ENCODE measurements at places on chromosomes 13 and 19.

DNA sequence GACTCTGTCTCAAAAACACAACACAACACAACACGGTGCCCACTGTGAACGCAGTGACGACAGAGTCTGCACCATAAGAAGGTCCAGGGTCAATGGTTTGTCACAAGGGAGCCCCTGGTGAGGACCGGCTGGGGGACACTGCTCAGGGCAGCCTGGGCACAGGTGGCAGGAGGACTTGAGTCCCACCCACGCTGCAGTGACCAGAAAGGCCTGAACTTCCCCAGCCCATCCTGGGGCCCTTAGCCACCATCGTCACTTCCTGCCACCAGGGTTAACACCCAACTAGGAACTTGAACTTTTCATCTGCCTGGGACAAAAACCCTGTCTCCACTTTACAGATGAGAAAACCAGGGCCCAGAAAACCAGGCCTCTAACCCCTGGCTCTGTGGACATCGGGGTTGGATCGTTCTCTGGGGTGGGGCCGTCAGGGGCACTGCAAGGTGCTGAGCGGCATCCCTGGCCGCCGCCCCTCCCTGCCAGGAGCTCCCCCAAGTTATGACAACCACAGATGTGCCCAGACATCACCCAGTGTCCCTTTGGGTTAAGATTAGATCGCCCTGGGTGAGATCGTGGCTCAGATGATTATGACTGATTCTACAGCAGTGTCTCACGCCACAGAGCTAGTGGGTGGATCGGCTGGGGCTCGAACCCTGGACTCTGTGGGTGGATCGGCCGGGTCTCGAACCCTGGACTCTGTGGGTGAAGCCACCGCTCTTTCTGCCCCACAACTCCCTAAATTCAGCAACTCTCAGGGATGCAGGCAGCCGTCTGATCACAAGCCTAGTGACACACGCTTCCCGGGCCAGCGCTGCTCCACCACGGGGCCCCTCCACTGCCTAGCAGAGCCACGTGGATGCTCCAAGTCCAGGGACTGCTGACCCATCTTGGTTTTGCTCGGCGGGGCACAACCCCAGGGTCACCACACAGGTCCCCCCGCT, 14.0 kb downstream of the MOB3A start:
- DNase-seq = no peak

DNA sequence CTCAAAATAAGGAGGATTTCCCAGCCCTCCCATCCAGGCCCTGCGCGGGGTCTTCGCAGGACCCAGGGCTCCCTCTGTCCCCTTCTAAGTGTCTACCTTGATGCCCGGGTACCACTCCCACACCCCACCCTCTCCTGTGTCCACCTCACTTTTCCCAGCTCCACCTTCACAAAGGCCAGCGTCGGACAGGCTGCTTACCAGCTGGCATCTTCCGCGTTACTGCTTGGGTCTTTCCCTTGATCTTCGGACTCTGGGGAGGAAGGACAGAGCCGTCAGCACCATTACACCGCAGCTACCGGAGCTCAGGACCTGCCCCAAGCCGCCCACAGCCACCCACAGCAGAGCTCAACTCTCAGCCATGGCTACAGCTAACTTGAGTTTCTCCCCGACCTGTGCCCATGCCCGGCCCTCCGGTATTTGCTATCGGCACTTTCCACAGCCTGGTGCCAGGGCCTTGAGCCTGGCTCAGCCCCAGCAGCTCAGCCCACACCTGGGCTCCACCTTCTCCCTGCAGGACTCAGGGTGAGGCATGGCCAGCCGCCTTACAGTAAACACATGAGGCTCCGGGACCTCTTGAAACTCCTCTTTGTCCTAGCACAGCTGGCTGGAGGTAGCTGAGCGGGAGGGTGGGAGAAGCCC, 3.8 kb downstream of the C13orf46 start:
- DNase-seq = no peak

GRCh38 chr13:86633346-86633745, 834.1 kb upstream of the SLITRK6 start:
- DNase-seq = no peak

- no peak for DNase-seq
Observed at GRCh38 chr13:32266130-32266529, 49.0 kb downstream of the ZAR1L start.

DNA sequence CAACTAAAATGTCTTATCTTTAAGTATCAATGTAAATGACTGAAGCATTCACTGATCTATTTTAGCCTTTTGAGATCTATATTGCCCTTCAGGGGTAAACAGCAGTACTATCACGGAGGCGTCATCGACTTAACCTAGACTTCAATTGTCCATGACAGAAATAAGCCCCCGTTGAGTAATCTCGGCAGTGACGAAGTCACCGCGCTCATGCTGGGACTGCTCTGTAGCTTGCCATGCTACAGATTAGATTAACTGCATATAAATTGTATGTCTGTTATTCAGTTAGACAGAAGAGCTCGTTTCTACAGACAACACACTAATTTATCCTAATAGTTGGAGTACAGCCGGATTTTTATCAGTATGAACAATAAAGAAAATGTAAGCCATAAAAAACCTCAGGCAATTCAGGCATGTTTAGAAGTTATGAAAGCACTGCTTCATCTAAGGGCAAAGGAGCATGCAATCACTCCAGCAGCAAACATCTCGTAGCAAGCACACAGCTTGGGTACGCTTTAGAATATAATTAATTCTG, 56.6 kb downstream of the TUBGCP3 start:
- DNase-seq = no peak

DNA sequence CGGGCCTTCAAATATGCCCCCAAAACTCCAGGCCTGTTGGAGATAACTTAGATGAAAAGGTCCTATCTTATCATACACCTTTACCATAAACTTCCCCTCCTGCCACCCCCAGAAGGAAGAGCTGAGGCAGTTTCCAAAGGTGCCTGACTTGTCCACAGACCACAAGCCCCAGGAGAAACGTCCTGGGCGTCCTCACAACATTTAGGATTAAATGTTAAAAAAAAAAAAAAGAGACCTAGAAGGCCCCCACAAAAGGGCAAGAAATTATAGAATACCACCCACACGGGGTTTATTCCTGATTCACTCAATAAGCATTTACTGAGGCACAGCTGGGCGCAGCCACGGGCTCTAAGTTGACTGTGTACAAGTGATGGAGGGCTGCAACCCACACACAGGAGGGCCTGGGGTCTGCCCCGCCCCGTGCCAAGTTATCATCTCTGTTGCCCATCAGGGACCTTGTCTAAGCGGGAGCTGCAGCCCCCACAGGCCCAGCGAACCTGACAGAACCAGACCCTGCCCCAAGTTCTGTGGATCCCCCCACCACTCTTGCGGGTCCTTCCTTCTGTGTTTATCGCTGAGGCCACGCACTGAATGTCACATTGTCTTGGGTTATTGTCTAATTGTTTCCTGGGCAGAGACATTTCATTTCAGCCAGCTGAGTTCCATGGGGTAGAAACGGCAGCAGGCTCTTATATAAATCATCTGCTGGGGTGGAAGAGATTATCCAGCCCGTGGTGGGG, 83.0 kb upstream of the TM9SF2 start:
- no peak for DNase-seq

- peak; percentile 28 for DNase-seq
Observed at GRCh38 chr13:50410921-50411746, 395.9 kb downstream of the KCNRG start.

- no peak for DNase-seq
Observed at GRCh38 chr13:102597029-102597961, 509 bp downstream of the TPP2 start.

DNA sequence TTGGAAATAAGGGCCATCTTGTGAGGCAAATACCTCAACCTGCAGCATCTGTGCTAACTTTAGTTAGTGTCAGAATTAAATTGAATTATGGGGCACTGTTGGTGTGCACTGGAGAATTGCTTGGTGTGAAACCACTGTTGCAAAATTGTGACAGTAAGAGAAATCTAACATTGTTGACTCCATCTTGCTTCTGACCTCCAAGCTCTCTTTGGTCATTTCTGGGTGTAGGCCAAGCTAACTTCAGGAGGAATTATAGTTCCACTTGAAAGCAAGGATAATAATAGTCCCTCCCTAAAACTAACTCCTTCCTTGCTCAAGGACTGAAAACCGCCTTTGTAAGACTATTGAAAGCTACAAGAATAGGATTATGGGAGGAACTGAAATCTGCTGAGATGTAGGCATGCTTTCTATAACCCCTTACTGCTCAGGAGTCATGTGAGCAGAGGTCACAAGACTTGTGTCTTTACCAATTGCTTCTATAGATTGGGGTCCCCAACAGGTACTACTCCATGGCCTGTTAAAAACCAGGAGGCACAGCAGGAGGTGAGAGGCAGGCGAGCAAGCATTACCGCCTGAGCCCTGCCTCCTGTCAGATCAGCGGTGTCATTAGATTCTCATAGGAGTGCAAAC, 24.9 kb upstream of the GAS6 start:
- no peak for DNase-seq

DNA sequence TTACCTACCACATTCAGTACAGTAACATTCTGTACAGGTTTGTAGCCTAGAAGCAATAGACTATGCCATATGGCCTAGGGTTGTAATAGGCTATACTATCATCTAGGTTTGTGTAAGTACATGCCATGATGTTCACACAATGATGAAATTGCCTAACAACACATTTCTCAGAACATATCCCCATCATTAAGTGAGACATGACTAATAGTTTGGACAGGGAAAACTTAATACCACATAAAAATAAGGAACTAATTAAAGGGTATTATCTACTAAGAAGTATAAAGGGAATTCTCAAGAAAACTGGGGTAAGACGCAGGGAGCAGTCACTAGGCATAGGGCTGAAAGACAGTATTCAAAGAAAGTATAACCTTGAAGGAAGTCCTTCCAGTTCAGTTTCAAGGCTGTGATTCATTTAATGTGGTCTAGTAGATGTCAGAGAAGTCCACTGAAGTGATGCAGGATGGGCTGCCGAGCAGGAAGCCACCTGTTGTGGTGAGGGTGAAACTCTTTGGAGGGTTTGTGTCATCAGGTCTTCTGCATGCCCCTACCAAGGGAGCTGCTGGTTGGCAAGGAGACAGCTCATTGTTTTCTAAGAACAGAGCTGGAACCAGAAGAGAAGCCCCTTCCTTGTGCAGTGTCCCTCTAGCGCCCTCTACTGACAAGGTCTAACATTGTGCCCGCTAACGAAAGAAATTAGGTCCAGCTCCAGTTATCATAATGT, 122.9 kb downstream of the OLFM4 start:
- peak; percentile 51 for DNase-seq

DNA sequence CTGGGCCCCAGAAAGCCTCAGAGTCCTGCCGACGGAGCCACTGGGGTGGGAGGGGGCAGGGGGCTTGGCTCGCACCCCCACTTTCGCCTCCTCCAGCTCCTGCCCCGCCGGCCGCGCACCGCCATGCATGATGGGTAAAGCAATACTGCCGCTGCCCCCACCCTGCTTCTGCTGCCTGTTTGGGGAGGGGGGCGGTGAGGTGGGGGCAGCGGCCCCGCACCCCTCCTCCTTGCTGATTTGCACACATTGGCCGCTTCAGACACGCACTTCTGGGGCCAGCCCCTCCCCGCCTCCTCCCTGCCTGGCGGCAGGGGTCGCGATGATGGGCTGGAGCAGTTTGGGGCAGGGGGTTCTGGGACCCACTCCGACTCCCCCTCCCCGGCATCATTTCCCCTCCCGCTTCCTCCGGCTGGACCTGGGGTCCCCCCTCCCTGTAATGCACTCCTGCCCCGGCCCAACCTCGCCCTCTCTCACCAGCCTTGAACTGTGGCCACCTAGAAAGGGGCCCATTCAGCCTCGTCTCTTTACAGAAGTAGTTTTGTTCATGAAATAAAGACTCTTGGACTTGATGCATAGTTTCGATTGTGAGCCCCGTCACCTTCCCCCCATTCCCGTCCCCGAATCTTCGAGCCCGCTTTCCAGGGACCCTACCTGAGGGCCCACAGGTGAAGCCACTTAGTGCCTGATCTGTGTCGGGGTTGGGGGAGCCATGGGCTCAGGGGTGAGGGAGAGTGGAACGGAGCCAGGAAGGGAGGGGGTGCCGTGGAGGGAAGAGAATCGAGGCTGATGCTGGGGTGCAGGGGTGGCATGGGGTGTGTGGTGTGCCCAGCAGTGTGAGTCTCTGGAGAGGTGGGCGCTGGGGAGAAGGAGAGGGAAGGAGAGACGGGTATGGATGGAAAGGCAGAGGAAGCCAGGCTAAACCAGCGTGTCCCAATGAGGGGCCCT, 1.4 kb upstream of the HPN start:
- DNase-seq = no peak

DNA sequence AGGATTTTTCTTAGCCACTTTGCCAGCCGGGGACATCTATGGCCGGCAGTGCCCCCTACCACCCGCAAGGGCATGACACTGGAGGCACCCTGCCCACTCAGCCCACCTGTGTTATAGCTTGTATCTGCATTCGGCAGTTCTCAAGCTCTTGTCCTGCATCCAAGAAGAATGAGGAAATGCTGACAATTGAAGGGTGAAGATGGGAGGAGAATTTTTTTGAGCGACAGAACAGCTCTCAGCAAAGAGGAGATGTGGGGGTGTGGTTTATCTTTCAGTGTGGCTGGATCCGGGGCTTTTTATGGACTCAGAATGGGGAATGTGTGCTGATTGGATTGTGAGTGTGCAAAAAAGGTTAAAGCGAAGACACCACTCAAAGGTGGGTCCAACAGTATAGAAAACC, 5.4 kb upstream of the C19orf38 start:
- no peak for DNase-seq

DNA sequence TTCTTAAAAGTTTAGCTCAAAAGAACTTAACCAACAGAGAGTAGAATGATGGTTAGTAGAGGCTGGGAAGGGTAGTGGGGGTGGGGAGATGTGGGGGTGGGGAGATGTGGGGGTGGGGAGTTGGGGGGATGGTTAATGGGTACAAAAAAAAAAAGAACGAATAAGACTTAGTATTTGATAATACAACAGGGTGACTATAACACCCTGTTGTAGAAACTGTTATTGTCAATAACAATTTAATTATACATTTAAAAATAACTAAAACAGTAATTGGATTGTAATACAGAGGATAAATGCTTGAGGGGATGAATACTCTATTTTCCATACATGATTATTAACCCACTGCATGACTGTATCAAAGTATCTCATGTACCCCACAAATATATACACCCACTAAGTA, 91.1 kb downstream of the ZC3H13 start:
- no peak for DNase-seq

- DNase-seq = no peak
Observed at GRCh38 chr13:87975035-87975434, 303.9 kb downstream of the SLITRK5 start.

DNA sequence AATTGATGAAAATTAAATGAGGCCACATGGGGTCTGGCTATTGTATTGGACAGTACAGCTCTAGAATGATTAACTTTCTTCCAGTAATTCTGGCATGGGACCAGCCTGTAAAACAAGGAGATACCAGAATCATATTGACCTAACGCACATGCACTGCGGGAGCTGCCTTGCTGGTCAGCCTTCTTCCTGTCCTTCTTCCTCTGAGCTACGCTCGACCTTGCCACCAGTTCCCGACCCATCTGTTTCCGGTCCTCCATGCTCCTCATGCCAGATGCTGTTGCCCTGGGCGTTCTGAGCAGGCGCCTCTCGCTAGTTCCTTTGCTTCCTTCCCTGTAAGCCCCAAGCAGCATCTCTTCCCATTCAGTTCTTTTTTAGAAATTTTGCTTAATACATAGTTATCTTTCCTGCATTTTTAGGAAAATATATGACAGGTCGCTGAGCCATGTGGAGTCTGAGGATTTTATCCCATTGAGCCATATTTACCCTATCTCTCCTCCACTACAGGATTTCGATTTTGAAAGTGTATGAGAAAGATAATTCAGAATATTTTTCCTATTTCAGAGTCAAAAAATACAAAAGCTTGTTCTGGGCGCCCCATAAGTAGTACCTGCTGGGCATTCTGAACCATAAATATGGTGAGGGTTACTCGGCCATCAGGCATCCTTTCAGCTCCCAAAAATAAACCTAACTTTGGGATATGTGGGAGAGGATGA, 38.6 kb downstream of the TNFRSF19 start:
- DNase-seq = no peak
